Epithelial cell of esophagus (primary cell): ENCODE measurements at places on chromosomes 4 and X.

- no peak for DNase-seq
These were observed 98.6 kb downstream of the PDLIM5 start for GRCh38 chr4:94550352-94550751.

DNA sequence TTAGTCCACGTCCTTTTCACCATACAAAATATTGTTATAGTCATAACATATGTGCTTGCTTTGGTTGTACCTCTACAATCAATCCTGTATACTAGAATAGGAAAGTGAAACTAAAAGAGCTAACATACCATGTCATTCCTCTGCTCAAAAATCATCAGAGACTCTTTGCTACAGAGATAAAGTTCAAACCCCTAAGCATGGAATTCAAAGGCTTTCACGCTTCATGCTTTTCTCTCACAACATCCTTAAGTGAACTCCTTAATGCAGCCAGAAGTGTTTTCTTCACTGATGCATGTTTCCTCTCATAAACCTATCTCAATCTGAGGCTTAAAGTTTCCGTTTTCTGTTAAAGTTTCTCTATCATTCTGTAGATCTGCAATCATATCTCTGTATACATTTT is 744.6 kb upstream of the IGFBP7 start:
- no peak for DNase-seq

- peak; percentile 38 for DNase-seq
These were observed 652 bp downstream of the SRPX start for GRCh38 chrX:38220024-38220414.

- DNase-seq = no peak
These were observed 434.9 kb upstream of the PABPC4L start for GRCh38 chr4:134636338-134637051.

- DNase-seq = peak; percentile 56
These were observed 26.3 kb upstream of the PDS5A start for GRCh38 chr4:40003986-40004385.

GRCh38 chr4:82423245-82424054 is 6.8 kb downstream of the HNRNPDL start:
- DNase-seq = peak; percentile 56

DNA sequence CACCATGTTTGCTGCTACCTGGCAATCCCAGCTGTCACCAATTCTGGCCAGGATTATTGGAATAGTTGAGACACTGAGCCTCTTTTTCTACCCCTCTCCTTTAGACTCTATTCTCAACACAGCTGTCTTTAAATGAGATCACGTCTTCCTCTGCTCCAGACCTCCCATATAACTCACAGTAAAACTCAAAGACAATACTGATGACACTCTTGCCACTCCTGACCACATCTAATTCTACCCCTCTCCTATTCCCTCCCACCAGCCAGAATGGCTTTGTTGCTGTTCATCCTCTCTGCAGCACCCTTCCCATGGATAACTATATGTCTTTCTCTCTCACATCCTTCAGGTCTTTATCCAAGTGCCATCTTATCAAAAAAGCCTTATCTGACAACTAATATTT is 188.6 kb upstream of the IL15 start:
- no peak for DNase-seq

DNA sequence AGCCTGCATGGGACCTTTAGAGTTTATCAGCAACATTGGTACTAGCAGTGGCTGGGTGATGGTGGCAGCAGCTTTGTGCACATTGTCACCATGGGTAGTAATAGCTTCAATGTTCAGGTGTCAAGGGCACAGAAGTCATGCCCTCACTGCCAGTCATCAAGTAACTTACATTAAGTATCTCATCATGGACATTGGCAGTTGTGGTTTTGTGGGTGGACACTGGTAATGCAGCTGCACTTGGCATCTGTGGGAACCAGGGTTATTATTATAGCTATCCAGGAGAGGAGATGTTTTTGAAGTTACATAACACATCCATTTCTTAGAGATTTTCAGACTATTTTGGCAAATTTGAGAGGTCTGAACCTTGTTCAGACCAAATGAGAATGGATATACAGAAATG is 243.2 kb upstream of the NOCT start:
- no peak for DNase-seq

GRCh38 chr4:104519588-104519987 is 24.9 kb upstream of the CXXC4 start:
- no peak for DNase-seq

DNA sequence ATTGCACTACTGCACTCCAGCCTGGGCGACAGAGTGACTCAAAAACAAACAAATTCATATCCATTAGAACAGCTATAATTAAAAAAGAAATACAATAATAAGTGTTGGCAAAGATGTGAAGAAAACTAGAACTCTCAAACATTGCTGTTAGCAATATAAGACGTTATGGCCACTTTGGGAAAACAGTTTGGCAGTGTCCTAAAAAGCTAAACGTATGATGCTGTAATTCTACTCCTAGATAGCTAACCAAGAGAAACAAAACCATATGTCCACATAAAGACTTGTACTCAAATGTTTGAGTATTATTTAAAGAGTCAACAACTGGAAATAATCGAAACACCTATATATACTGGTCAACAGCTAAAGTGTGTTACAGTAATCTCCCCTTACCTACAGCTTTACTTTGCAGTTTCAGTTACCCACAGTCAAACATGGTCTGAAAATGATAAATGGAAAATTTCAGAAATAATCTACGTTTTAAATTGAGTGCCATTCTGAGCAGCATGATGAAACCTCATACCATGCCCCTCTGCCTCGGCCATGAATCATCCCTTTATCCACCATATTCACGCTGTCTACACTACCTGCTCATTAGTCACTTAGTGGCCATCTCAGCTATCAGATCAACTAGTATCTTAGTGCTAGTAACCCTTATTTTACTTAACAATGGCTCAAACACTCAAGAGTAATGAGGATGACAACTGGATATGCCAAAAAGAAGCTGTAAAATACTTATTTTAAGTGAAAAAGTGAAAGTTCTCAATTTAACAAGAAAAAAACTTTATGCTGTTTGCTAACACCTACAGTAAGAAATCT is 4.9 kb downstream of the ELF2 start:
- DNase-seq = peak; percentile 88

- DNase-seq = peak; percentile 60
These were observed 33.4 kb downstream of the ANXA3 start for GRCh38 chr4:78584863-78585547.

DNA sequence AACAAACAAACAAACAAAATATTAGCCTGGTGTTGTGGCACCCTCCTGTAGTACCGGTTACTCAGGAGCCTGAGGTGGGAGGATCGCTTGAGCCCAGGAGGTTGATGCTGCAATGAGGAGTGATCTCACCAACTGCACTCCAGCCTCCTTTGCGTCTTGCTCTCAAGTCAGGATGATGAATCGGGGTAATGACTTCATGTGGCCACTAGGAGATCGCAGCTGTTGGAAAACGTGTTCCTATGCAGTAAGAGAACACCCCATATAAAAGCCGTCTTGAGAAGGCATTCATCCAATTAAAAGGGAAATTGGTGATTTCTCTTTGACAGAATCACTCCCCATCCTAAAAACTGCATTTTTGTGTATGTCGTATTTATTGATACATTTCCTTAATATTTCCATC is 6.9 kb downstream of the CCNB3 start:
- peak; percentile 27 for DNase-seq

DNA sequence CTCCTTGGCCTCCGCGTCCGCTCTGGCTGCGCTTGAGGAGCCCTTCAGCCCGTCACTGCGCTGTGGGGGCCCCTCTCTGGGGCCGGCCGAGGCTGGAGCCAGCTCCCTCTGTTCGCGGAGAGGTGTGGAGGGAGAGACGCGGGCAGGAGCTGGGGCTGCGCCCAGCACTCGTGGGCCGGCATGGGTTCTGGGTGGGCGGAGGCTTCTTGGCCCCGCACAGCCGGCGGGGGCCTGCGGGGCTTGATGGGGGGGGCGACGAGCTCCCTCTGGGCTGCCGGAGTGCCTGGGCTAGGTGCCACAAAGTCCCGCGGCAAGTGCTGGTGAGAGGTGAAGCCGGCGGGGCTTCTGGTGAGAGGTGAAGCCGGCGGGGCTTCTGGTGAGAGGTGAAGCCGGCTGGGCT is 61.9 kb downstream of the ANKRD50 start:
- DNase-seq = no peak

DNA sequence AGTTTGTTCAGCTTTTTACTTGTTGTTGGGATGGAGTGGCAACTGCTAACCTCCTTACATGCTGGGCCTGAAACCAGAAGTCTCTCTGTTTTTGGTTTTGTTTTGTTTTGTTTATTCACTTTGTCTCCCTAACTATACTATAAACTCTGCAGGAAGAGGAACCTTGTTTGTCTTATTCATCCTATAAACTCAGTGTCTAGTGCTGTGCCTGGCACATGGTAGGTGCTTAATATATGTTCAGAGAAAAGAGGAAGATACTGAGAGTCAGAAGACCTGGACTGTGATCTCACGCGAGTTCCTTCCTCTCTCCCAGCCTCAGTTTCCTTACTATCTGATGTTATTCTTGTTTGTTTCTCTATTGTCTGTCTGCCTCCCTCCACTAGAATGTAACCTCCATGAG is 71.3 kb downstream of the PRPS1 start:
- DNase-seq = no peak

DNA sequence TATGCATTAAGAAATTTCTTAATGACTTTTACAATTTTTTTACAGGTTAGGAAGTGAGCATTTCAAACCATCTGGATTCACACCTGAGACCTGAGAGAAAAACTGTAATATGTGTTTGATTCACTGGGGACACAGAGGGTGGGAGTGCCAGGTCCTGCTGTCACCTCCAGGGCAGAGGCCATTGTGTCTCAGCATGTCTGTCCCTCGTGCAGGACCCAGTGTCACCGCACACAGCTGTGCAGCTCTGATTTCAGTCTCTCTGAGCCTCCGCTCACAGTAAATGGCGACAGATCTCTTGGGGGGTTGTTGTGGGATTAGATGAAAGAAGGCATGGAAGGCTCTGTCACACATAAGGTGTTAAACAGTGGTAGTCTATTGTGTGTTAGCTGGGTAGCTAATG is 23.0 kb upstream of the CLDN24 start:
- DNase-seq = no peak

- DNase-seq = no peak
These were observed 26.9 kb downstream of the NKX1-1 start for GRCh38 chr4:1379351-1379781.

DNA sequence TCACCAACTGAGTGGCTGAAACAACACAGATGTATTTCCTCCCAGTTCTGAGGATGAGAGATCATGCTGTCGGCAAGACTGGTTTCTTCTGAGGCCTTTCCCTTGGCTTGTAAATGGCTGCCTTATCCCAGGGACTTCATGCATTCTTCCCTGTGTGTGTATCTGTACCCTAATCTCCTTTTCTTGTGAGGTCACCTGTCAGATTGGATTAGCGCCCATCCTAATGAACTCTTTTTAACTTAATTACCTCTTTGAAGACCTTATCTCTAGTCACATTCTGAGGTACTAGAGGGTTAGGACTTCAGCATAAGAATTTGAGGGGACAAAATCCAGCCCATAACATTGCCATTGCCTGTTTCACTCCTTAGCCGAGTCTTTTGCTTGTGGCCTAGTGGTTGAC is 59.5 kb upstream of the TMEM150C start:
- no peak for DNase-seq

GRCh38 chrX:131213400-131213799 is 75.7 kb downstream of the IGSF1 start:
- DNase-seq = no peak
